ENCODE measurements at places on chromosomes 16 and 17.

GRCh38 chr16:22014271-22014873 lies 6.5 kb downstream of the MOSMO start:
- DNase-seq, result no peak

GRCh38 chr16:86625029-86625428 lies 46.7 kb downstream of the FOXL1 start:
- DNase-seq, result no peak

DNA sequence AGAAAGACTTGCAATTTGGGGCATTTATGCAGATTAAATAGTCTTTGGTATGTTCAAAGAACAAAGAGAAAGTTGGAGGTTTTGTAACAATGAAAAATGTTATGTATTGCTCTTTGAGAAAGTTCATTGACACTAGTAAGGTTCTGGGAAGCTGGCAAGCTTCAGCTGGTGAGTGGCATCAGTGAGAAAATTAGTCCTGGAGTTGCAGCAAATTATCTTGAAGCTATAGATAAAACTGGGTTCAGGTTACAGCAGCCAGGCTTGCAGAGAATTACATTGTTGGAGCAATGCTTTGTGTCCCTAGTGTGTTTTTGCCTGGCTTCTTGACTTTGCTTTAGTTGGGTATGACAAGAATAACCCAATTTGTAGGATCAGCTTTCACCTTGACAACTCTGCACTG lies 221.2 kb downstream of the CDH13 start:
- no peak for DNase-seq

GRCh38 chr16:72612256-72612655 lies 435.7 kb downstream of the ZFHX3 start:
- no peak for DNase-seq

GRCh38 chr16:1978476-1979120 lies 2.7 kb downstream of the NOXO1 start:
- no peak for DNase-seq

- DNase-seq, result no peak
These were observed 3.3 kb upstream of the ZC3H7A start for GRCh38 chr16:11800382-11800718.

DNA sequence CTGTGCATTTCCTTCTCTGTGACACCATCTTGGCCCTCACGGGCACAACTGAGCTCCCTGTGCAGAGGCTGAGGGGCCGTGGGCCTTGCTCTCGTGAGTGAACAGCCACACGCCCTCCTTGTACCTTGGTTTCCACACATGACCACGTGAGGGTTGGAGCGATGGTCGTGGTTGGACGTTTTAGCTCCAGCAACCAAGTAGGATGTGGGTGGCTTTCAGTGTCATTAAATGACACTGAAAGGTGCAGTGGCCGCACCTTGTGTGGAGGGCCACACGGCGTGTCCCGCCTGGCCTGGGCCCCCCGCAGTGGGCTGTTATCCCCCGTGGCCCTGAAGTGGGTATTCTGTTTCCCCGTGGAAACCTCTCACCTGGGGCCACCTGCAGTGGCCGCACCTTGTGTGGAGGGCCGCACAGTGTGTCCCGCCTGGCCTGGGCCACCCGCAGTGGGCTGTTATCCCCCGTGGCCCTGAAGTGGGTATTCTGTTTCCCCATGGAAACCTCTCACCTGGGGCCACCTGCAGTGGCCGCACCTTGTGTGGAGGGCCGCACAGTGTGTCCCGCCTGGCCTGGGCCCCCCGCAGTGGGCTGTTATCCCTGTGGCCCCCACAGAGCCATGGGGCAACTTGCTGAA lies 28.2 kb downstream of the ACSF3 start:
- DNase-seq, result no peak

- peak; percentile 77 for DNase-seq
These were observed at the start of gene LIMD2 for GRCh38 chr17:63699638-63700527. LIMD2 (minus strand) TSS chr17:63700125; CDS start chr17:63699298, 827 bp downstream.

DNA sequence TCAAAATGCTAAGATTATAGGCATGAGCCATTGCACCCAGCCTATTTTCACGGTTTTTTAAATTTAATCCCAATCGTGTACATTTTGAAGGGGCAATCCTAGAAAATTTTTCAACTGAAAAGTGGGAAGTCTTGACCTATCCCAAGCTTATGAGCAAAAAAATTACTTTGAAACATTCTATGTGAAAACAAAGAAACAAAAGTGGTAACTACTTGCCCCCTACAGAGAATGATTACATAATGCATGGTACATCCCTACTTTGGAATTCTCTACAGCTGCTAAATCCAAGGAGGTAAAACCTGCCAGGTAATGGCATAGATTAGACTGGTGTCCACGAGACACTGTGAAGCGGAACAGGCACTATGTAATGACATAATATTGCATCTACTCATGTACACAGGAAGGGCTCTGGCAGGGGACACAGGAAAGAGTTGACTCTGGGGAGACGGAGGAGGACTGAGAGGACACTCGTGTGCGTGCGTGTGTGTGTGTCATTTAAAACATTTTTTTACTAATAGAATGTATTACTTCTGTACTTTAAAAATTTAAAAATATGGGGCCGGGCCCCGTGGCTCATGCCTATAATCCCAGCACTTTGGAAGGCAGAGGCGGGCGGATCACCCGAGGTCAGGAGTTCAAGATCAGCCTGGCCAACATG lies 15.7 kb downstream of the ASGR2 start:
- no peak for DNase-seq

DNA sequence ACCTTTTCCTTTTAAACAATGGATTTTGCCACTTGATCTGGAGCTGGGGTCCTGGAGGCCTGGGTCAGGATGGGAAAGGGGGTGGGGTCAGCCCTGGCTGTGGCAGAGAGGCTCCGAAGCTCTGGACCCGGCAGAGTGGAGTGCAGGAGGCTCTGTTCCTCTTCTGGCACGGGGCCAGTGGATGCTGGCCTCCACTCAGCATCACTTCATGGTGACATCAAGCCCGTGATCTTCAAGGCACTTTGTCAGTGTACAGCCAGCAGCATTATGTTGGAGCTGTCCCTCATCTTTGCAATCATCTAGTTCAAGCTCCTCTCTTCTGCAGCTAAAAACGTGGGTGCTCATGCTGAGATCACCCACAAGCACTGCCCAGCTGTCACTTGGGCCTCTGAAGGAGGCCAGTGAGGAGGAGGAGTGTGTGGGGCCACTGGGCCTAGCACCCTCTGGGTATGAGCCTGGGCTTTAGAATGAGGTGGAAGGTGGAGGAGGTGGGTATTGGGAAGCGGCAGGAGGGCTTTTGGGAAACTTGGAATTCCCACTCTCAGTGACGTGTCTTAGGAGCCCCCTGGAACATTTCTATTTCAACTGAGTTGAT lies 45.9 kb upstream of the MGAT5B start:
- no peak for DNase-seq

GRCh38 chr17:77356109-77356689 lies 215.4 kb downstream of the SEC14L1 start:
- DNase-seq, result no peak

DNA sequence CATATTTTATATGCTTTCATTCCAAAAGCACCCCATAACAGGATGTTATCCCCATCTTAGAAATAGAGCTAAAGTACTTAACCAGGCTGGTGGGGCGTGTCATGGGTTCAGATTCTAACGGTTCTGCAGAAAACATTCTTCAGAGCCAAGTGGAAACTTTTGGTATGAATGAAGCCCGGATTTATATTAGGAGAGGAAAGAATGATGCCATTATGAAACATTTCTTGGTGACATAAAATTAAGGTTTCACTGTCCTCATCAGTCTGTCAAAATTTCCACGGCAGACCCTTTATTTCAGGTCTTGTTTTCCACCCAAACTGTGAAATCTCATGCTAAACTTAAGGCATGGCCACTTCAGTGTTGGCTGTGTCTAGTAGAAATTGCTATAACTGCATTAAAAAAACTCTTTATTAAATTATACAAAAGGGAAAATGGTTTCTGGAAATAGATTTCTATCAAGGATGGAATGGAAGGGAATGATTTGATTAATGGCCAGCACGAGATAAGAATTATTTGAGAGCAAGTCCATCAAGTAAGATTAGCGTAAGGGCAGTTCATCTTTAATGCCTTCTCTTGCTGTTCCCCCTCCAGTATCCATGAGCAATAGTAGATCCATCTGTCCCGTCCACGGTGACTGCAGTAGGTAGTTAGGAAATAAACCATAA lies 11.7 kb downstream of the PRKCA start:
- DNase-seq, result no peak

- no peak for DNase-seq
These were observed 48.6 kb downstream of the HELZ start for GRCh38 chr17:67196422-67196821.

DNA sequence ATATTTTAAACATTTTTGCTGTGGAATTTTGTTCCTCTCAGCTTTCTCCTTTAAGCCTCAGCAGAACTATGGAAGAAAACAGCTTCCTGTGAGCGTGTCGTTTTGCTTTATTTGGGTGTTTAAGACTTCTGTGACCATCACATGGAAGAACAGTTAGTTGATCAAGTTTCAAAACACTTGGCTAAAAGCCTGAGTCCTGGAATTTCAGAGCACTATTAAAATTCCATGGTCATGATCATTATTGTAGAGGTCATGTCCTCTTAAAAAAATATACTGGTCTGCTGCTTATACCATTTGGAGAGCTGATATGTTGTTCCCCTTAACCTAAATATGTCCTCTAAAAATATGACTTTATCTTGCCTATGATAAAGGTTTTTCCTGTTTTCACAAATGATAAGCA lies 12.6 kb upstream of the CDR2 start:
- no peak for DNase-seq

DNA sequence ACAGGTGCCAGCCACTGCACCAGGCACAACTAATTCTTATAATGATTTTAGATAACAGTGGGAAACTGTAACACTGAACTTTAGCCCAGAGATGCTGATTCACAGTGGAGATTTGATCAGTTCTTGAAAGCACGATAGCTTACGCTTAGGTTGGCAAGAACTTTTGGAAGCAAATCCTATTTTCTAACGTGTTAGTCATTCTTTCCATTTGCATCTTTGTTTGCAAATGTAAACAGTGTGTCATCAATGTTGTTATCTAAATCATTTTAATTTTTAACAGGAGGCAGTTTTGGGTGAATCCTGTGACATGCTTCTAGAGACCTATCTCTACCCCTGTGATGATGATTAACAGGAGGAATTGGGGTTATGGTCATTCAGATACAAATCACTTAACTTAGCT lies 35.7 kb upstream of the GNA13 start:
- DNase-seq, result no peak

- no peak for DNase-seq
These were observed 508.4 kb upstream of the GOT2 start for GRCh38 chr16:59242556-59242955.

- DNase-seq, result no peak
These were observed 83.9 kb downstream of the HIC1 start for GRCh38 chr17:2138761-2139160.

GRCh38 chr17:17062866-17063265 lies 20.6 kb downstream of the MPRIP start:
- no peak for DNase-seq

DNA sequence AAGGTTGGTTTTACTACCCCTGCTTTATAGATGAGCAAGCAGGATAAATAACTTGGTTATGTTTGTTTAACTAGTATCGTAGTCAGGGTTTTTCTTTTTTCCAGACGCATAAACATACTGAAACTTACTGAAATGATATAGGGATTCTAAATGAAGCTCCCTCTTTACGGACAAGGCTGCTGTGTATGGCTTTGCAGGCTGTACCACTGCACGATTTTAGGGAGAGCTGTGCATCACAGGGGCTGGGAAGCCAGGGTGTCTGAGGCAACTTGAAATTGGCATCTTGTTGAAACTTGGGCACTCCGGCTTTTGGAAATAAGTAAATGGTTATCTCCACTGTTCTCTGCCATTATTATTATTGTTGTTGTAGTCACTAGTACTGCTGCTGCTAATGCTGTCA lies 218.1 kb upstream of the CDH8 start:
- no peak for DNase-seq

DNA sequence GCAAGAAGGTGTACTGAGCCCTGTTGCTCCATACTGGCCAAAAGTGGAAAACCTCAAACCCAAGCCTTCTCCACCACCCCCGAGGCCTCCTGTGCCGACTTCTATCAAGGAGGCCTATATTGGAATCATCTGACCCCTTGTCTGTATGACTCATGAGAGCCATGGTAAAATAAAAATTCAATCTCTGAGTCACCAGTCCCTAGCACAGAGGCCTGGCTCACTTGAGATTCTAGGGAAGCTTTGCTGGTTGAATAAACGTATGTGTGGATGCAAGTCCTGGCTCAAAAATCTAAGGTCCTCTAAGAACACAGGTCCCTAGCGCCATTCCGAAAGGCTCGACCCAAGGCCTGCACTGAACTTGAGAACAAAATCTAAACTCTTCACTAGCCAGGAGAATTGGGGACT lies 15.0 kb downstream of the NSMCE1 start:
- no peak for DNase-seq

GRCh38 chr17:67546578-67547527 lies 169.8 kb downstream of the PITPNC1 start:
- DNase-seq, result no peak

GRCh38 chr16:57999971-58000705 lies at the start of gene ZNF319:
ZNF319 (minus strand) TSS chr16:58000672; CDS start chr16:57998265, 2,407 bp downstream.
- no peak for DNase-seq

DNA sequence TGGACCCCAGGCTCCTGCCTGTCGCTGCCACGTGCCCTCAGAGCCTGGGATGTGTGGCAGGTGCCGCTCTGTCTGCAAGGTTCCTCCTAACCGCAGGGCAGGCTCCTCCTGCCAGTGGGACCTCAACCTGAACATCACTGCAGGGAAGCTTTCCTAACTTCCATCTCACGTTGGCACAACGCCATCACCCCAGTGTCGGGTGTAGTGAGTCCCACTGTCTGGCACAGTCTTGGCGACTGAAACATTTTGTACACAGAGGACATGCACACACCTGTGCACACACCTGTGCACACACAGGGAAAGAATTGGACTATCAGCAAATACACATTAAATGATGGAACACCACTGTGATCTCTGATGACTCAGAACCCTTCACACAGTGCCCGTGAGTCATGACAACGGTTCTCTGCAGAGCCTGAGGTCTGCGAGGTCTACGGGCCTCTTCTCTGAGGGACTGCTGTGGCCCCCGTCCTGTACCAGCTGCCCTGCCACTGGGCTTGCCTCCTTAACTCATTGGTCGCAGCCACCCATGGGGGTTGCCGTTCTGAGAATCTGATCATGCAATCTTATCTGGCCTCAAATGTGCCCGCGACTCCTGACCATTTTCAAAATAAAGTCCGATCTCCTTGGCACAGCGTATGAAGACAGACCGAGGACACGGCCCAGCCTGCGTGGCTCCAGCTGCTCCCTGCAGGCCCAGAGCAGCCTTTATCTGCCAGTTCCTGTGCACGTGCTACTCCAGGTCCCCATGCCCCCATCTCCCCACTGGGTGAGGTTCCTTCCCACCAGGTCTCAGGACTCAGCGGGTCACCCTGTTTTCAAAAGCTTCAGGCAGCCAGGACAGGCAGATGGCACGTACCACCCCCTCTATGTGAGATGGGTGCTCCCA lies 7.6 kb downstream of the CCDC57 start:
- no peak for DNase-seq

GRCh38 chr16:8886593-8887430 lies 4.7 kb downstream of the LITAFD start:
- no peak for DNase-seq
